ENCODE measurements at places on chromosomes 2 and 18.

- DNase-seq = no peak
These were observed 12.6 kb downstream of the SULT1C4 start for GRCh38 chr2:108390340-108390739.

GRCh38 chr2:238060096-238060541 lies 682 bp upstream of the SCLY start:
- peak; percentile 52 for DNase-seq

DNA sequence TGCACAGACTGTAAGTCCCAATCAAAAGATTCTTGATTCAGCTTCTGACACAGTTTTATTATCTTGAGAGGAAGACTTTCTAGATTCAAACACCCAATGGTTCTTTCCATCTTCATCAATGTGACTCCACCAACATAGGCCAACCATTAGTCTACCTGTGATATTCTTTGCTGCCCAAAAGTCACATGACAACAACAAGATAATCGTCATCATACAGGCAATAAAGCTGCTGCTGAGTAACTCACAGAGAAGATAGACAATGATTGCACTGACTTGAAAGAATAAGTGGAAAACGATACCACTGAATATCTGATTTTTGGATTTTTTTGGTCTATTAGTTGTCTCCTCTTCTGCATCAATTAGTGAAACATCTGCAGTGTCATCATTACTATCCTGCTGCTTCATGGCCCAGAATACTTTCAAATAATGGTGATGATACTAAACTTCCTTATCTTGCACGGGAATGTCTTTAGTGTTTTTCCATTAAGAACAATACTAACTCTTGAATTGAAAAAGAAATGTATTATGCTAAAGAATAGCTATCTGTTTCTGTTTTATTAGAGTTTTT lies 19.5 kb downstream of the M1AP start:
- no peak for DNase-seq

- DNase-seq = no peak
These were observed 301.0 kb upstream of the KLHL29 start for GRCh38 chr2:23083966-23084365.

- DNase-seq = no peak
These were observed 38.5 kb downstream of the ROCK2 start for GRCh38 chr2:11305958-11306357.

GRCh38 chr2:79511320-79511951 lies 1.4 kb upstream of the CTNNA2 start:
- DNase-seq = peak; percentile 62

- no peak for DNase-seq
These were observed 36.2 kb downstream of the CAPN13 start for GRCh38 chr2:30770816-30771576.

DNA sequence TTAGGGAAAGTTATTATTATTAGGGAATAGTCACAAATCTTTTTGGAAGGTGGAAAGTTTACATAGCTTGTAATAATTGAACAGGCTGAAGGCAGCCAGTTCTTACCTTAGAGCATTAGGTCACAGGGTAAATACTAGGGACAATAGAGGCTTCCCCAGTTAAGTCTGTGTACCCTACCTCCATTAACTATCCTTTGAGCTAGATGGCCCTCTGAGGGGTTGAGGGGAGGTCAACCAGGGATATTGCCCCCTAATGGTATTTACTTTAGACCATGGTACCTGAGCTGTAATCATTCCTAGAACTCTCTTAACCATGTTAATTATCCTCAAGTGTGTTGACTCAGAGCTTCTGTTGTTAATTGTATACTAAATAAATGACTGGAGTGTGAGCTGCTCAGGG lies 120.5 kb upstream of the SCN7A start:
- no peak for DNase-seq
